CD4-positive, alpha-beta T cell treated with Interleukin-21 for 1 hour (primary cell): ENCODE measurements at places on chromosomes 7 and 10.

DNA sequence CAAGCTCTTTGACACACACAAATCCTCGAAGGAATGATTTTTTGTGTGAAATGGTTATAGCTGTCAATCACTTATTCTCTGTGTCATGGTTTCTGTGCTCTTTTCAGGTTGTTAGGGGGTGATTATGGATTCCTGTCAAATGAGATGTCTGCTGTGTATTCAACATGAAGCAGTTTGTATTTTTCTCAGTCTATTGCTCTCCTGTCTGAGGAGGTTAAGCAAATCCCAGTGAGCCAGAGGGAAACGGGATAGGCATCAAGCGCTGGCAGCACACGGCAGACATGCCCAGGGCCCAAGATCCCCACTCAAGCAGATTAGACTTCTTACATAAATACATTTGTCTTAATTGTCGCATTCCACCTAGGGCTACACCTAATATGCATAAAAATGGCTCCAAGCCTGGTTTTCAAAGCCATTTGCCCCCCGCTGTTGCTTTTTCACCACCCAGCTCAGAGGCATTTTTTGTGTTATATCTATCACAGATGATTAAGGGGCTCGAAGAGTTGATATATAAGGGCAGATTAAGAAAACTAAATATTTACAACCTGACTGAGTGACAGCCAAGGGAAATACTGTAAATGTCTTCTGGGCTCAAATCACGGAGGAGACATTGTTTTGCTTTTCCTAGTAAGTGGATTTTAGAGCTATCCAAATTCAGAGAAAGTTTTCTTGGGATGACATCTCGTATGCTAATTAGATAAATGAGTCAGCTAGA lies 192.7 kb upstream of the LRGUK start:
- no peak for DNase-seq

DNA sequence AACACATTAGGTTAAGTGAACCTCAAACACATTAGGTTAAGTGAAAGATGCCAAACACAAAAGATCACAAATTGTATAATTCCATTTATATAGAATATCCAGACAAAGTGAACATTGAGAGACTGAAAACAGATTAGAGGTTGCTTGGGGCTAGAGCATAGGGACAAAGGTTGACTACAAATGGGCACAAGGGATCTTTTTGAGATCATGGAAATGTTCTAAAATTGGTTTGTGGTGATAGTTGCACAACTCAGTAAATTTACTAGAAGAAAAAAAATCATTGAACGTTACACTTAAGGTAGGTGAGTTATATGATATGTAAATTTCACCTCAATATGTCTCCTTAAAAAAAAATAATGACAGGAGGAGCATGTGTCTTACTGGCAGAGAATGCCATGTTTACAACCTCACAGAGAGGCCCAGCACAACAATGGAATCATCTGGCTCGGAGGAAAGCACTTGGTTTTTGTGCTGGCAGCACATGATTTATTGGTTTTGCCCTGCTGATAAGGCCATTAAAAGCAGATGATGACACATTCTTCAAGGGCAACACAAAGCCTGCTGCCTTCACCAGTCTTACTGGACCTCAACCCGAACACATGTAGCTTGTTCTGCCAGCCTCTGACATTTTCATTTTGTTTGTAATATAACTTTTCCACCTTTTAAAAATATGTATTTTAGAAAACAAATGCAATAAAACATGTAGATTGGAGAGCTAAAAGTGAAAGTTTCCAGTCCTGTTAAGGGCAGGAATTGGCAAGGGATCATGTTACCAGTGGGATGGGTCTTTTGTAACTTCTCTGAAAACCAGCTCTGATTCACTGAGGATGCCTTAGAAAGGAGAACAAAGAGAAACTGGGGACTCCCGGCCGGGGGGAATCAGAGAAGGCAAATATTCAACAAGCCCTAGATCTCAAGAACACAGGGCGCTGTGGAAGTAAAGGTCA lies 11.9 kb upstream of the LMOD2 start:
- no peak for DNase-seq

DNA sequence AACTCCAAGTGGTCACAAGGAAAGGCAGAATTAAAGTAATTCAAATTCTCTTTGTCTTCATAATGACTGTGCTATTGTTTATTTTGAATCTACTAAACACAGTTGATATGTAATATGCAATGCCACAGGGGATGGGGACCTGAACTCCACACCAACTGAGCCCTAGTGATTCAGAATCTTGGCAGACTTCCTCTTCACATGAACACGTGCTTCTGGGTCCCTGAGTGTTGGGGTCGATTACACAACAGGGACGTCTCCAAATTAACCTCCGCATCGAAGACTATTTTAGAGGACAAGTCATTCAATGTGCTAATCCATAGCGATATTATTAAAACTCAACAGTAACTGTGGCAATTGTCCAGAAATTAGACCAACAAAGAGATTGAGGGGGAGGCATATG lies 95.3 kb upstream of the CARD11 start:
- DNase-seq, result no peak

- DNase-seq, result no peak
Measured at GRCh38 chr7:111282626-111283025, 191.7 kb downstream of the LRRN3 start.

DNA sequence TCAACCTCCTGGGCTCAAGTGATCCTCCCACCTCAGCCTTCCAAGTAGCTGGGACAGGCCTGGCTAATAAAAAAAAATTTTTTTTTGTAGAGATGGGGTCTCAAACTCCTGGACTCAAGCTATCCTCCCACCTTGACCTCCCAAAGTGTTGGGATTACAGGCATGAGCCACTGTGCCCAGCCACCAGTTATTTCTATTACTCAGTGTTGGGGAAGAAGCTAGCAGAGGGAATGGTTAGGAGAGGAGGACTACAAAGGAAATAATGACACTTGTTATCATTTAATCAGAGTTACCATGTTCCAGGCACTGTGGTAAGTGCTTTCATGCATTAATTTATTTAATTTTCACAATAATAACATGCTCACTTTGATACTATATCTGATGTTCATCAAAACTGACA lies 17.6 kb upstream of the BTRC start:
- DNase-seq, result no peak

- DNase-seq, result no peak
Measured at GRCh38 chr7:135342887-135343286, 109.2 kb downstream of the STRA8 start.

GRCh38 chr7:149733924-149734790 lies 39.2 kb downstream of the ZNF467 start:
- no peak for DNase-seq

GRCh38 chr7:35647171-35647574 lies 47.8 kb downstream of the HERPUD2 start:
- no peak for DNase-seq

DNA sequence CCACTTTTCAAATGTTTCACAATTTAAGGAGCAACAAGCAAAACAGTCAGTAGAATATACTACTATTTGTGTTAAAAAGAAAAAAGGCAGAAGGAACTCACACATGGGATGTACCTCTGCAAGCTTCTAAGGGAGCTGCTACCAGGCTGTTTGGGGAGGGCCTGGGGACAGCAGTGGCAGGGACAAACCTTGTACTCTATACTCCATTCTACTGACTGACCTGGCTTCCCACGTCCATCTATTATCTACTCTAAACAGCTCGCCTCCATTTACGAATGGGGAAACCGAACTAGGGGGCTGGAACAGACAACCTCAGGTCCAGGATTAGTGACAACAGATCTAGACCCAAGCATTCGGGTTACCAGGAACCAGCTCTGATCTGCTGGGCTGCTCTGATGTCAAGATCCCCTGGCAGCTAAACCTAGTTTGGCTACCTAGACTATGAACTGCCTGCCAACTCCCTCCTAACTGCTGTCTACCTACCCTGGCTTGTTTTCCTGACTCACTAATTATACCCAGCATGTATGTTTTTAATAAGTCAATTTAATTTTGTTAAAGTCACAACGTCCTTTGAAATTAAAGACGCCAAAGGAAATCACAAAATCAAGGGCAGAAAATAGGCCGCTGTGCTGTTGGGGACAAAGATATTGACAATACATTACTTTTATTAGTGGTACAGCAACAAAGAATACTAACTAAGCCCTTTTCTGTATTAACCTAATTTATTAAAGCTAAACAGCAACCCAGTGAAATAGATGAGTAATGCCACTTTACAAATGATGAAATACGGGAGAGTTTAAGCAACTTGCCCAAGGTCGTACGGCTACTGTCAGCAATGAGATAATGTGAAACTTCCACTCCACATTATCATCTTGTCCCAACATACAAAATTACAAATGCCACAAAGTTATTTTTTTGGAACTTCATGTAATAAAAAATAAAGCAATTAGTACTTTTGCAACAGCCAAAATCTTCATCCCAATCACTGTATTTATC lies 5.3 kb downstream of the PSAP start:
- DNase-seq, result no peak

DNA sequence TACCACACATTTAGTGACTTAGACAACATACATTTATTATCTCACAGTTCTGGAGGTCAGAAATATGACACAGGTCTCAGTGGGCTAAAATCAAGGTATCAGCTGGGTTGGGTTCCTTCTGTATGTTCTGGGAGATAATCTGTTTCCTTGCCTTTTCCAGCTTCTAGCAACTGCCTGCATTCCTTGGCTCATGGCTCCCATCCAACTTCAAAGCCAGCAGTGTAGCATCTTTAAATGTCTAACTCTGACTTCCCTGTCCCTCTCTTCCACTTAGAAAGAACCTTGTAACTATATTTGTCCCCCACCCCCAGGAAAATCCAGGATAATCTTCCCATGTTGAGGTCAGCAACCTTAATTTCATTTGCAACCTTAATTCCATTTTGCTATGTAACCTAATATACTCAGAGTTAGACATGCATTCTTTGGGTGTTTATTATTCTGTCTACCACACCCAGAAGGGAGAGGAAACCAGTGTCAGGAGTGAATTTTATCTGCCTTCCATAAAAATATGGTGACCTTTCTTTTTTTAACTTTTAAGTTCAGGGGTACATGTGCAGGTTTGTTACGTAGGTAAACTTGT lies 57.3 kb upstream of the SMIM30 start:
- DNase-seq, result no peak

GRCh38 chr7:45088146-45088701 lies 545 bp downstream of the NACAD start:
- no peak for DNase-seq

DNA sequence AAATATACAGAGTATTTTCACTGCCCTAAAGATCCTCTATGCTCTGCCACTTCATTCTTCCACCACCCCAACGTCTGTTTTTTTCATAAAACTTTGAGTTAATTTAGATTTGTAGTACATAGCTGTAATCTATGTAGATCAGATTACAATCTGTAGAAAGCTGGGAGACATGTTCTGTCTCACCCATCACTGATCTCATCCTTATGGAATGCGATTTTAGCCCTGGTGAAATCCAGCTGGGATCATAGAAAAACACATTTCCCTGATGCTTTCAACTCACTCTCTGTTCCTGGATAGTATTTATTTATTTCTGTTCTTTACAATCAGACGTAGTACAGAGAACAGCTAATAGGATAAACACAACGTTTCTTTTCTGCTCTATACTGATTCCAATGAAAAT lies 521.0 kb downstream of the KIF20B start:
- DNase-seq, result no peak

DNA sequence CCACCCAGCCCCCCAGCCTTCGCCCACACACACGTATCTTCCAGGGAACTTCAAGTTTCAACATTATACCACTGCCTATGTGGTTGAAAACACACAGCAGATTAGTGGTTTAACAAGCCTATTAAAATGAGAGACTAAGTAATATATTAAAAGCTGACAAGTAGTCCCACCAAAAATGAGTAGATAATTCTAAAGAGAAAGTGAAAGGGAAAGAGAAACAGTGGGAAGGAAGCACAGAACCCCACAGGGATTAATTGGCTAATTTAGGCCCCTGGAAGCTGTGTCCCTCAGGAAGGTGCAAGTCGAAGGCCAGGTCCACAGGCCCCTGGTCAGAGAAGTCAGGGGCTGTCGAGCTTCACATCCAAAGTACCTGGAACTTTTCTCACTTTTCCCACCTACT lies 210.5 kb upstream of the YAE1 start:
- DNase-seq, result no peak

GRCh38 chr10:20743942-20744341 lies 153.2 kb downstream of the NEBL start:
- DNase-seq, result no peak

DNA sequence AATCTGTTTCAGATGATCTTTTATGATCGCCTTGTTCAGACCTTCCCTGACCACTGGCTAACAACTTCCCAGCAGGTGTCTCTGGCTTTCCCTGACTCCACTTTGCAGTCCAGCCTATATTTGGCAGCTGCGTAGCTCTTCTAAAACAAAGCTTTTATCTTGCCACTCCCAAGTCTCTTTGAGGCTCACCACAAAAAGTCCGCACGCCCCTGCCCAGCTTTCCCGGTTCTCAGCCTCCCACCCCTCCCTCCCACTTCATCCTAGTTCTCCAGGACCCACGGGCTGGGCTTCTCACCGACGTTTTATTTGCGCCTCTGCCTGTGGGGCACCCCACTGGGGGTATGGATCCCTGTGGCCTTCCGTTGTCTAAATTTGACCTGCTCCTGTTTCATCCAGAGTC lies 58.9 kb upstream of the USP6NL start:
- DNase-seq, result no peak

GRCh38 chr7:137980308-137980707 lies 21.6 kb downstream of the CREB3L2 start:
- no peak for DNase-seq

DNA sequence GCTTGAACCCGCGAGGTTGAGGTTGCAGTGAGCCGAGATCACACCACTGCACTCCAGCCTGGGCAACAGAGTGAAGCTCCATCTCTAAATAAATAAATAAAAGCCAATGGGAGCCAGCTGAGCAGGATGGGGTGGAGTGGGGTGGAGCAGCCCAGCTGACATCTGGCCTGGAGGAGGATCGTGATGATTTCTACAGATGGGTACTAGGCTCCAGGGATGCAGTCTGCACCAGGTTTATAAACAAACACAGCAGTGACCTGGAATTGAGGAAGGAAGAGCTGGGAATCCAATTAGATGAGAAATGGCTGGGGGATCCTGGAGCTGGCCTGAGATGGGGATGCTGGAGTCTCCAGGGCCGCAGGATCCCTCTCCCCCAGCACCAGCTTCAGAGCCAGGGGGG lies 7.3 kb upstream of the GRIFIN start:
- DNase-seq, result no peak

GRCh38 chr10:33306126-33306525 lies 28.3 kb downstream of the NRP1 start:
- DNase-seq, result no peak

- DNase-seq, result no peak
Measured at GRCh38 chr7:129831424-129832058, 121.2 kb downstream of the UBE2H start.

DNA sequence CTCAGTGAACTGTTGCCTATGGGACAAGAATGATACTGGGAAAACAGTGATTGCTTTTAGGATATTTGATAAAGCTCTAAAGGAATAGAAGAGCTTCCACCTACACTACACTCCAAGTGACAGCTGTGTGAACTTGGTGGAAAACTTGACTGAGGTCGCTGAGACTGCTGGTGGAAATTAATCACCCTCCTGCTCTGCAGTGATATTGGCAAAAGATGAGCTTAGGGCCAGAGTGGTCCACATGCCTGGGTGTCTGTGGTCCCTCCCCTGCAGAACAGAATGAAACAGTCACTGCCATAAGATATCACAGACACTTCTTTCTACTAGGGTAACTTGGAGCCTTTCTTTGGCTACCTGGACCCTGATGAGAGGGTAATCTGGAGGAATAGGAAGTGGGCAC lies 382.1 kb upstream of the GALNT17 start:
- DNase-seq, result no peak

GRCh38 chr7:5869691-5870090 lies 10.9 kb upstream of the OCM start:
- DNase-seq, result no peak
